Tibial artery (tissue), 4 donors: ENCODE measurements at places on chromosomes 1 and 21.
A peak's percentile ranks its signal among the peaks of the same experiment; 100 is the strongest.

DNA sequence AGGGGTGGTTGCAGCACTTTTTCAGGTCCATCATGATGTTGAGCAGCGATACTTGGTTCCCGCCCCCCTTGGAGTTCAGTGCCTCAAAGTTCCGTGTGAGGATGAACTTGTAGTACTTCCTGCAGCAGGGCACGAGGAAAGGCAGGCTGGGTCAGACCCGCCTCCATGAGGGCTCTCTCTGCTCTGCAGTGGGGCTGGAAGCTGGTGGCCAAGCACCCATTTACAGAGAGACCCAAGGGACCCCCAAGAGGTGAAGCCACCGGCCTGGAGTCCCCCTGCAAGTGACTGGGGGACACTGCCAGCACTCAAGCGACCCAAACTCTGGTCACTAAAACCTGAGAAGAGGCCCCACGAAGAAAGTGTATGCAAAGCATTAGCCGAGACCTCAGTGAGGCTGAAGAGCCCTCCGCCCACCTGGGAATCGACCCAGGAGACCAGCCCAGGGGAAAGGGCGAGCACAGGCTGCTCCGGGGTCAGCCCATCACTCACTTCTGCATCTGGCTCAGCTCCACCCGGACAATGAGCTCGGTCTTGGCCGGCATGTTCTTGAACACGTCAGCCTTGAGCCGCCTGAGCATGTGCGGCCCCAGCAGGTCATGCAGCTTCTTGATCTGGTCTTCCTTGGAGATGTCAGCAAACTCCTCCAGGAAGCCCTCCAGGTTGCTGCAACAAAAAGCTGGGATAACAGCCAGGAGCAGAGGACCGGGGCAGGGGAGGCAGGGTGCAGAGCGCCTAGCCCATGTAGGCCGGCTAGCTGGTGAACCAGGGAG, 45.2 kb downstream of the CHD5 start:
- no peak overlapping the region for H3K27ac ChIP-seq
- H3K4me3 ChIP-seq, result no peak overlapping the region
- no peak for DNase-seq

GRCh38 chr1:184890539-184890973, 83.8 kb downstream of the NIBAN1 start:
- H3K4me1 ChIP-seq, result no peaks in the 10 kb centered on the region
- peak overlapping the region; percentile 11 for H3K4me3 ChIP-seq
- H3K27ac ChIP-seq, result peak overlapping the region; percentile 85
- no peaks in the 10 kb centered on the region for H3K27me3 ChIP-seq

- no peak overlapping the region for H3K4me3 ChIP-seq
- H3K27ac ChIP-seq, result no peak overlapping the region
- H3K36me3 ChIP-seq, result no peaks in the 10 kb centered on the region
- no peaks in the 10 kb centered on the region for H3K27me3 ChIP-seq
- H3K4me1 ChIP-seq, result no peaks in the 10 kb centered on the region
Measured at GRCh38 chr1:90411185-90411584, 305.9 kb downstream of the BARHL2 start.

- no peak overlapping the region for H3K4me3 ChIP-seq
- no peaks in the 10 kb centered on the region for H3K27me3 ChIP-seq
- peaks cover 5% of the 10 kb centered on the region for H3K4me1 ChIP-seq
- no peaks in the 10 kb centered on the region for H3K36me3 ChIP-seq
- H3K27ac ChIP-seq, result no peak overlapping the region
- no peak for DNase-seq
Measured at GRCh38 chr1:232302376-232303221, 327.3 kb downstream of the SIPA1L2 start.

- peaks cover 6% of the 10 kb centered on the region for H3K4me1 ChIP-seq
- no peaks in the 10 kb centered on the region for H3K36me3 ChIP-seq
- no peak overlapping the region for H3K27ac ChIP-seq
- no peaks in the 10 kb centered on the region for H3K27me3 ChIP-seq
Measured at GRCh38 chr1:2452201-2452931, 23.7 kb upstream of the PLCH2 start.

DNA sequence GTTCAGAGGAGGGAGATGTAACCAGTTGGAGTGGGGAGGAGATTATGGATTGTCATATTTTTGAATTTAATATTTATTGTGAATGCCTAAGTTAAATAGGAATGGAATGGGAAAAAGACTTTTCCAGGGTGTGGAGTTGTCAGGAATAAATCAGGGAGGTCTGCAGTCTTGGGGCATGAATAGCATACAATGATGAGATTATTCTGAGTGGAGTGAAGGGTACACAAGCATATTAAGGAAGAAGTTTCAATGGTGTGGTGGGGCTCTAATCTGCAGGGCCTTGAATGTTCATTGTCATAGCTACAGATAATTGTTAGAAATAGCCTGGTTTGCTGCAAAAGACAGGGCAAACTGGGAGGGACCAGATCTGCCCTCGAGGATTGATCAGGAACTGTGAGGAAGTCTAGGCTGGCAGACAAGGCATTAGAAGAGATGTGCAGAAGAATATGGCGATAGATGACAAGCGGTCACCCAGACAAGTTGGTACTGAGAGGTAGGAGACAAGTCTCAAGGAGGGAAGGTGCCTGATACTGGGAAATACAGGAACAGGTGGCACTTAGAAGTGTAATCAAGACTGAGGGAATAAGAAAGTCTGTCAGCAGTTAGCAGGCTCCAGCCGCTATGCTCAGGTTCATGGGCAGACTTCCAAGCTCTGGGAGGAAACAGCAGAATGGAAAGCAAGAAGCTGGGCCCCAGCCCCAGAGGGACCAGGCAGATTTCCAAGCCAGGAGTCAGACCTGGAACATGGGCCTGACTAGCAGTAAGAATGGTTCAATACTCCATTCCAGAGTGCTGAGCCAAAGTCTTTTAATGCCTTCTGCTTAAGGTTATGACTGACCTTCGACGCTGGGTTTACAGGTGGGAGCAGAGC, 20.9 kb upstream of the RGL1 start:
- H3K36me3 ChIP-seq, result no peaks in the 10 kb centered on the region
- no peak overlapping the region for H3K4me3 ChIP-seq
- DNase-seq, result no peak
- no peaks in the 10 kb centered on the region for H3K27me3 ChIP-seq

DNA sequence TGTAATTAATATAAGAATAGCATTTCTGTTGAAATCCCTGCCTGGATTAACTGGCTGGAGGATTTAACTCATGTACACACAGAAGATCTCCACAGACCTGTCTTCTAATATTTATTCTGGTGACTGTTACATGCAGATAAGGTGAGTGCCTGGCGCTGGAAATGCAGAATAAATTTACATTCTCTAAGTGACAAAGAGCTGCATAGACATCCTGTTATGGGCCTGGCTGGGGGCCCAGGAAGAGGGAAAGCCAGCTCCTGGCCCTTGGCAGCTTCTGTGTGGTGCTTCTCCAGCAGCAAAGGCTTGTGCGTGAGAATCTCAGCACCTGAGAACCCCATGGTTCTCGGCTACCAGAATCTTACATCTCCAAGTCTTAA, 446.6 kb downstream of the PTPRU start:
- H3K4me3 ChIP-seq, result no peak overlapping the region
- H3K36me3 ChIP-seq, result no peaks in the 10 kb centered on the region
- no peak for DNase-seq

DNA sequence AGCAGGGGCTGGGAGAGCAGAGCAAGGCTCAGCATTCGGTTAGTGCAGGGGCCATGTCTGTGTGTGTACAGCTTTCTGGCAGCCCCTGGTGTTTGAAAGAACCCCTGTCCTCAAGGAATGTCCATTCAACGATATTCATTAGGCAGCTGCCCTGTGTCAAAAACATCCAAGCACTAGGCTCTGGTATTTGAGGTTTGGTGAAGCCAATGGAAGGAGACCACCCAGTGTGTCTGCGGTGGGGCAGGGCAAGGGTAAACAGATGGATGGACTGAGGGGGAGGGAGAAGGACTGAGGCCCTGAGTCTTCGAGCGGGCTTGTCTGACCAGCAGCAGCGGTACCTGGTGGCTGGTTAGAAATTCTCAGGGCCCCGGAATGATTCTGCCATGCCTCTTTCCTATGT, 155.6 kb upstream of the KLHDC7A start:
- H3K27ac ChIP-seq, result no peak overlapping the region
- H3K4me3 ChIP-seq, result no peak overlapping the region
- no peaks in the 10 kb centered on the region for H3K4me1 ChIP-seq
- H3K36me3 ChIP-seq, result no peaks in the 10 kb centered on the region

DNA sequence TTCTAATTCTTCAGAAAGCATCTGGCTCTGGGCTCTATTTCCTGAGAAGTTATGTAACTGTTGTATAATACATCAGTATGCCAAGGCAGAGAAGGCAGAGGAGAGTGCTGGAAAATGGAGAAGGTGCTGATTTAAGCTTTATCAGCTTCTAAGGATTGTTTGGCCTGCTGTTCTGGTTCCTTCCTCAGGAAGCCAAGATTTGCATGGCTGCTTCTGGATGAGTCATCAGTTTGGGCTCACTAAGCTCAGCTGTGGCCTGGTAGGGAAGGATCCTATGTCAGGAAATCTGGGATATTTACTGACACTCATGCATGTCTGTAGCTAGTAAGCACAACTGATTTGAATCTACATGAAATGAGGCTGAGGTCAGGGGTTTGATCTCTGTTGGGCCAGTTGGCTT, 73.2 kb upstream of the ADGRL4 start:
- H3K36me3 ChIP-seq, result no peaks in the 10 kb centered on the region
- peak; percentile 25 for DNase-seq
- no peaks in the 10 kb centered on the region for H3K4me1 ChIP-seq
- H3K27ac ChIP-seq, result no peak overlapping the region
- H3K4me3 ChIP-seq, result no peak overlapping the region

- DNase-seq, result no peak
- no peak overlapping the region for H3K4me3 ChIP-seq
- no peaks in the 10 kb centered on the region for H3K27me3 ChIP-seq
- peaks cover 62% of the 10 kb centered on the region for H3K4me1 ChIP-seq
- H3K27ac ChIP-seq, result peak overlapping the region; percentile 86
- H3K36me3 ChIP-seq, result no peaks in the 10 kb centered on the region
Measured at GRCh38 chr1:67740543-67740942, 55.5 kb downstream of the GADD45A start.

DNA sequence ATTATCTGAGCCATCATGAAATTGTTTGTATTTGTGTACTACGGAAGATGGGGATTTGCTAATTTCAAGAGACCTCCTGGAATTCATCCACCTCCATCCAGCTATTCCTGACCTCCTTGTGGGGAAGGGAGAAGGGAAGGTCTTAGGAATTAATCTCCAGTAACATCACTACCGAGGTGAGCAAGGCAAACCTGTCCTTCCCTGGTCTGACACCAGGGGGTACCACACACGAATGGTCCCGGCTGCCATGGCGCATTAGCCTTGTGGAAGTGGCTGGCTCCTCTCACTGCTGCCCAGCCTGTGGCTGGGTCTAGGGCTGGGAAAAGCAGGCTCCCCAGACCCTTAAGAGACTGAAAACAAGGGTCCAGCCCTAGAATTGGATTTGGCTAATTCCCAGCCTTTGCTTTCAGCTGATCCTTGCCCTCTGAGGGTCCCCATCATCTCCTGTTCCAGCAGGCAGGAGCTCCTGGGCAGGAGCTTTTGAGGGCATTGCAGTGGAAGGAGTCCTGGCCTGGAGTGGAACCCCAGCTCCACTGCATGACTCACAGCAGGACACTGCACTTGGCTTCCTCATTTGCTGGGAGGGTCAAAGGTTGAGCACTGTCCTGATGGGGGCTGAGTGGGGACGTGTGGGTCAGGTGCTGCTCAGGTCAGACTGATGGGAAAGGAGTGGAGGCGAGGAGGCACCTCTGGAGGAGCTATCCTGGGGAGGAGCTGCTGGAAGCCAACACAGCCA, 34.8 kb downstream of the RIMS3 start:
- H3K4me1 ChIP-seq, result no peaks in the 10 kb centered on the region
- H3K36me3 ChIP-seq, result peaks cover 8% of the 10 kb centered on the region
- no peak overlapping the region for H3K27ac ChIP-seq
- no peak for DNase-seq
- H3K27me3 ChIP-seq, result no peaks in the 10 kb centered on the region
- H3K4me3 ChIP-seq, result no peak overlapping the region

DNA sequence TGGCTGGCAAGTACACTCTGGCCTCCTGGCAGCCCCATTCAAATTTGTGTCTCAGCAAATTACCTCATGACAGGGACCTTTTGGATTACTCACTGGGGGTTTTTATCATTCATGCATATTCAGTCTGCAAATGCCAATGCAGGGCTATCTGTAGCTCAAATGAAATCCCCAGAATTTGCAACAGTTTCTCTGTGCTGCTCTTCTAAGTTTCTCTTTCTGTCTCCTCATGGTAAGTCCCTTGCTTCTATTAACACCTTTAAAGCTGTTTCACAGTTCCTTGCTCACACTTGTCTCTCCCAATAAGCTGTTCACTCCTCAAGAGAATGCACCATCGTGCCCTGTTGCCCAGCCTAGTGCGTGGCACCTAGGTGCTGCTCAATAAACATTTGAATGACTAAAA, 3.3 kb upstream of the FAM78B start:
- H3K27ac ChIP-seq, result no peak overlapping the region
- no peaks in the 10 kb centered on the region for H3K27me3 ChIP-seq
- no peak overlapping the region for H3K4me3 ChIP-seq
- no peak for DNase-seq
- peaks cover 6% of the 10 kb centered on the region for H3K4me1 ChIP-seq

DNA sequence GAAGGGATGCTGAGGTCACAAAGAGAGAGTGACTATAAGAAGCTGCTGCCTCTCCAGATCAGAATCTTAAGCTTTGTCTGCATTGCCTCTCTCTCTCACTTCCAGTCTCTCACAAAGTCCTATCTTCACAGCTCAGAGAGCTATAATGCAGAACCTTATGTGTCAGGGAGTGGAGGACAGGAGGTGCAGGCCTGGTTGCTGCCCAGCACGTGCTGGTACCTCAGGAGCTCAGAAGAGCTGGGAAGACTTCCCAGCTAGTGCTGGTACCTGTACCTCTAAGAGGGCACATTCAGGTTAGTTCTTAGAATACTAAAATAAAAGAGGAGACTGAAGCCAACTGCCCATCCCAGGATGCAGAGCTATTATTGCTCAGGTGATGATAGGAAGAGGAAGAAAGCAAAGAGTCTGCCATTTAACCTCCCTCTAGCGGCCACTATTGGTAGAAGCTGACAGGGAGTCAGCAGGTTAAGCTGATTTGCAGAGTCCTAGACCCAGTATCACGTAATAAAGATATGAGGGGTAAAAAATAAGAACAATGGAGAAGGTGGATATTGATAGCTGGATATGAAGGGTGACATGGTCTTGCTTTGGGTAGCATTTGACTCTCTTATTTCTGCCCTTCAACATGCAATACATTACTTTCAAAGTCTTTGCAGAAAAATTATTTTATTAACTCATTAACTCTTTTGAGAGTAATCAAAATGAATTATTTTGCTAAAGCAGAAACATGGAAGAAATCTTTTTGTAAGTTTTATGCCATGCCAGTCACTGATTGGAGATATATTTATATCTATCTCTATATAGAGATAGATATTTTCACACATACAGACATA, 138.1 kb upstream of the HMCN1 start:
- H3K4me1 ChIP-seq, result no peaks in the 10 kb centered on the region
- H3K36me3 ChIP-seq, result no peaks in the 10 kb centered on the region
- no peak overlapping the region for H3K4me3 ChIP-seq
- no peak overlapping the region for H3K27ac ChIP-seq

DNA sequence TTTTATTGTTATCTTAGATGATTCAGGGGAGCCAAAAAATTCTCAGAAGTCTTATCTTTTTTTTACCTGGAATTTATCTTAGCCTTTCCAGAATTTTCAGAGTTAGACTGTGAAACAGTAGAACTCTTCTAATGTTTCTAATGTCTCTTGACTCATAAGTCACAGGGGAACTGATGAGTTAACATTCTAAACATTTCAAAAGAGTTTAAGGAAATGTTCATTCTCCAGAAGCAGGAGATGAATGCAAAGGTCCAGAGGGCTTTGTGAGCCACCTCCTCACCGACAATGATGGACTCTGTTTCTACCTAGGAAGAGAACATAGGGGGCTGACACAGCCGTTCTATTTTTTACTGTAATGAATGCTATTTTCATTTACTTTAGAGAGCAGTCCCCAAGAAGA, 157.5 kb downstream of the BRINP2 start:
- no peak overlapping the region for H3K4me3 ChIP-seq
- no peaks in the 10 kb centered on the region for H3K36me3 ChIP-seq
- no peak for DNase-seq
